ENCODE measurements at places on chromosomes 2 and 18. TPM values are rescaled to one million over a fixed set of nuclear protein-coding genes. Genes with fewer than 3 reads are reported as not detected.

DNA sequence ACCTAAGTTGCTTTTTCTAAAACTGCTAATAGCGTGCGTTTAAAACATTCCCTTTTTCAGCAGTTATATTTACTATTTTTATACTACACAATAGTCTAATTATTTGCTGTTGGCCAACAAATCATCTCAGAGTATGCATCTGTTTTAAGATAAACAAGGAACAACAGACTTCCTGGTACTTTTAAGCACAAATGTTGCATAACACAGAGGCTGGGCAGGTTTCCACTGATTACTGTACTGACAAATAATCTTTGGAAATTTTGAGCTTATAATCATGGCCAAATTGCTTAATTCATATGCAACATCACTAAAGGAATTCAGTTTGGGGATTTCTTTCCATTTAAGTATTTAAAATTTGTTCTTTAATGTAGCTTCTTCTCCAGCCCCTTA, 737.4 kb upstream of the SALL3 start:
- DNase-seq: no peak

- DNase-seq: no peak
Observed at GRCh38 chr2:58364098-58364497, 123.0 kb upstream of the FANCL start.

TRABD2A gene
- total RNA-seq: 3.7 TPM

- DNase-seq: peak; percentile 73
Observed at GRCh38 chr18:24514439-24514838, 54.0 kb downstream of the HRH4 start.

PRKAG3 gene
- total RNA-seq: not detected

- no peak for DNase-seq
Observed at GRCh38 chr2:134258684-134259388, 5.0 kb downstream of the MGAT5 start.

DNA sequence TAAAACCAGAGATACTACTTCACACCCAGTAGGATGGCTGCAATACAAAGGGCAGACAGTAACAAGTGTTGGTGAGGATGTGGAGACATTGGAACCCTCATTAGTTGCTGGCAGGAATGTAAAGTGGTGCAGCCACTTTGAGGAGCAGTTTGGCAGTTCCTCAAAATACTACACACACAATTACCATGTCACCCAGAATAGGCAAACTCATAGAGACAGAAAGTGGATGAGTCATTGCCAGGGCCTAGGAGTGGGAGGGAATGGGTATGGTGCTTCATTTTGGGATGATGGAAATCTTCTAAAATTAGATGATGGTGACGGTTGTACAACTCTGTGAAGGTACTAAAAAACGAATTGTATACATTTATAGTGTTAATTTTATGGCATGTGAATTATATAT, 54.8 kb downstream of the ATP9B start:
- peak; percentile 47 for DNase-seq

- DNase-seq: no peak
Observed at GRCh38 chr18:79945118-79946042, 6.1 kb downstream of the SLC66A2 start.

ASB18 gene
- not detected for total RNA-seq

DNA sequence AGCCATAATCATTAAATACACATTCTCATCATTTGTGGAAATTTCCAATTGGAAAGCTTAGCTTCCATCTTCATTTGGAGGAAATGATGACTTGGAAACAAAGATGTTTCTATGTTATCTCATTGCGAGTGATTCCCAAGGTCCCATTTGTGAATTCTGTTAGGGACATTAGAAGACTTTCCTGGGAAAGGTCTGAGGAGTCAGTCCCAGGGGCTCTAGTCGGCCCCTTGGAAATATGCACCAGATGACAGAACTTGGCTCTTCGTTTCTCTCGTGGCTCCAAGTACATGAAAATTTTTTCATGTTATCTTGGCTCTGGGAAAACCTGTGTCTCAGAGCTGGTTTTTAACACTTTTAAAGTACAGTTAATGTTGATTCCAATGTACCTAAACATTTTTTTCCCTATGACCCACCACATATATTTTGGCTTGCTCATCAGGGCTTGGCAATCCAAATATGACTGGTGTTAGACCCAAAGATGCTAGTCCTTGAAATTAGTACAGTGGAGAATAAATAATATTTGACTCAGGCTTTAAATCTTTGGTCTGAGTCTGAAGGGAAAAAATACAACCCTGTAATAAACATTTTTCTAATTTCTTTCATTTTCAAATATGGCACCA, 15.4 kb upstream of the CAVIN2 start:
- peak; percentile 26 for DNase-seq

DNA sequence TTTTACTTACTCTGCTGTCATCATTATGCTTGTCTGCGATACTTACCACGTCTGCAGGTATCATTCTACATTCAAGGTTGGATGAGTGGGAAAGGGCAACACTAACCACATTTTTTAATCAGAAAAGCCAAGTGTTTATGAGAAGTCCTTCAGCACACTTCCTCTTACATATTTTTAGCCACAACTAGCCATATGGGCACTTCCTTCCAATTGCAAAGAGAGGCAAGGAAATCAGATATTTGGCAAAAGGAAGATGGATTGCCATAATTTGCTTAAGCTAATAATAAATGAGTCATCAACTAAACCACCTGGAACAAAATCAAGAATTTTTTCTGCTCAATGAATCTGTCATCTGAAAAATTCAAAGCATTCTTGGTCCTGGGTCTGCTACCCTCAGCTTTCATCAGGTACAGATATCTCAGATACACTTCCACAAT, 16.7 kb upstream of the MRO start:
- peak; percentile 92 for DNase-seq

- DNase-seq: no peak
Observed at GRCh38 chr2:86218124-86218523, 18.9 kb downstream of the MRPL35 start.

GRCh38 chr2:104025295-104025694, 828.6 kb upstream of the POU3F3 start:
- DNase-seq: no peak

DNA sequence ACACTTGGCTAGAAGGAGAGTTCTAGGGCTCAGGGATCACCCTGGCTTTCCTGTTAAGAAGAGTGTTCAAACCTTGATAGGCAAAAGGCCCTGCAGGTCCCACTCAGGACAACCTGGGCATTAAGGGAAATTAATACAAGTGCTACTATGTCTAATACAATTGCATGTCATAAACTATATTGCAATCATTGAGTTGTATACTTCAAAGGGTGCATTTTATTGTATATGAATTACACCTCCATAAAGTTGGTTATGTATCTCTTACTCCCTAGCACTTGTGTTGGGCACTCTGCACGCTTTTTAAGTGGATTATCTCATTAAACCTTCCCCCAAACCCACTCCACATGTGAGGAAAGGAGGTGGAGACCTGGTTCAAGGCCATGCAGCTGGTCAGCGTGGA, 172.1 kb upstream of the GLI2 start:
- no peak for DNase-seq

DNA sequence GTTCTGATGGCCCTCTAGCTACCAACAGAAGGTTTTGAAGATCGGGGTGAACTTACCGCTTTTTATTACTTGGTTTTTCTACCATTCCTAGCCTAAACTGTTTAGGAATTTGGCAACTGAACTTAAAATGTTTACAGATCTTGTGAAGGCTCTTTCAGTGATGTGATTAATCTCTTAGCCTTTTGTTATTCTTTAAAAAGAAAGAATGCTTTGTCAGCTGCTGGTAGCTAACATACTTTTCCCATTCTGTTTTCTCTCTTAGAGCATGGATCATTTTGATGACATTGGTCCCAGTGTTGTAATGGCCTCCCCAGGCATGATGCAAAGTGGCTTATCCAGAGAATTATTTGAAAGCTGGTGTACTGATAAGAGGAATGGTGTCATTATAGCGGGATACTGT, 18.1 kb downstream of the CPSF3 start:
- DNase-seq: no peak

Data from M059J (cell line).